BJ (cell line): ENCODE measurements at places on chromosomes 13 and 19. TPM values are rescaled to one million over a fixed set of nuclear protein-coding genes. Genes with fewer than 3 reads are reported as not detected.

IL27RA gene
- 4.4 and 6.6 TPM in 2 replicates for polyA plus RNA-seq

ZNF829 gene
- 1.2 and 1.5 TPM in 2 replicates for polyA plus RNA-seq

DNA sequence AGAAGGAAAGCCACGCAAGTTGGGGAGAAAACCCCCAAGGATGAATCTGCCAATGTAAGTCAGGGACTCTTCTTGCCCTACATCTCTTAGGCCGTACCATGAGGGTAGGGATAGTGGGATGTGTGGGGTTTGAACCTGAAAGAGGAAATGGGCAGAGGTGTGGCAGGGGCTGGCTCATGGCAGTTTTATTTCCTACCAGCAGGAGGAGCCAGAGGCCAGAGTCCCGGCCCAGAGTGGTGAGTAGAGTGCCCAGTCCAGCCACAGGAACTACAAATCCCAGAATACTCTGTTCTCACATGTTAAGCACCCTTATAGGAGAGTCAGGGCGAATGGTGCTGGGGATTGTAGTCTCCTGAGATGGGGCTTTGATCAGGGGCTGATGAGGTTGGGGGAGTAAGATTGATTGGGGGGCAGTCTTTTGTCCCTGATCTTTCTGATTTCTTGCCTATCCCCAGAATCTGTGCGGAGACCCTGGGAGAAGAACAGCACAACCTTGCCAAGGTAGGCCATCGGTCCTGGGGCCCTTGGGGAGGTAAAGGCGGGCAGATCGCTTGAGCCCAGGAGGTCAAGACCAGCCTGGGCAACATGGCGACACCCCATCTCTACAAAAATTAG lies 16.5 kb downstream of the VASP start:
- no peak for DNase-seq

DNA sequence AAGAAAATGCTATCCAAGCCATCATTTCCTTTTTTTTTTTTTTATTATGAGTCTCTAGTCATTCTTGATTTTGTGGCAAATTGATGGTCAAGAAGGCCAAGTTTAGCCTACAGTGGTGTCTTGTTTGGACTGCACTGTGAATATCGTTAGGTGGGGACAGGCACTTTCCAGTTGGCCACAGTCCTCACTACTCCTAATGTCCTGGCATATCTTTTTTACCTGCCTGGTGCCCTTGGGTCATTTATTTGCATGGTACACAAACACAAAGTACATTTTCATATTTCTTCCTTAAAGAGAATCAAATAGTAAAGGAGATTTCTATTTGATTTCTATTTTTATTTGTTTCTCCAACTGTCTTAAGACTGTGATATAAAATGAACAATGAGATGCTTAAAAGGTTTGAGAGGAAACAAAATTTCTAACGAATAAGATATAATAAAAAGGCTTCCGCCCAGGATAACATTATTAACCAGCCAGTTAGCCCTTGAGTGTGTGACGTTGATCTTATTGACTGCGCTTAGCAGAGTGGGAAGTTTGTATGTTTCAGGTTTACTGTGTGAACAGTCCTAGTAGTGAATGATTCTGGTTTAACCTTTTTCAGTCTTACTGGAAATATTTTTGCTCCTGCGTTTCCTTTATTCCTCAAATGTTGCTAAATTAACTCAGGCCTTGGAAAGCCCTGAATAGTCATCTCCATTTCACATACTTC lies 312.0 kb downstream of the ATP8A2 start:
- DNase-seq = no peak
